ENCODE measurements at places on chromosomes 2 and 18.

GRCh38 chr2:99709229-99709628 is 219.4 kb upstream of the REV1 start:
- DNase-seq, result no peak

GRCh38 chr18:4468511-4468910 is 13.4 kb upstream of the DLGAP1 start:
- no peak for DNase-seq

GRCh38 chr2:217998926-217999594 is 3.7 kb downstream of the TNS1 start:
- DNase-seq, result no peak

GRCh38 chr2:120864981-120865380 is 129.3 kb downstream of the GLI2 start:
- DNase-seq, result no peak

- peak; percentile 73 for DNase-seq
Measured at GRCh38 chr2:64273524-64274398, 129.5 kb upstream of the PELI1 start.

DNA sequence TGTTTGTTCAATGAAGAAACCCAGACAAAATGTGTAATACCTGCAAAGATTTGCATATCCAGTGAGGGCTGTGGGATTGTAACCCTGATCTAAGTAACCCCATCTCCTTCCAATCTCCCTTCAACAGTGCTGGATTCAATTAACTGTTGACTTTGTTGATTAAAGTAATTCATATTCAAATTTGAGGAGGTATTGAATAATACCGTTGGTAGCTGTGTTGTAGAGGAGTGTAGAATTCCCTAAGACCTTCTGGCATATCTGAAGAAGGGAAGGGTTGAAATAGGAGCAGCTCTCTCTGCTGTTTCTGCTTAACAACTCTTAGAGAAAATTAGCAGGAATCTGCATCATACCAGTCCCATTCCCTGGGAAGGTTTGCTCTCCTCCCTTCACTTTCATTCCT is 28.2 kb downstream of the MAIP1 start:
- no peak for DNase-seq

GRCh38 chr18:62365420-62365819 is 40.3 kb downstream of the TNFRSF11A start:
- no peak for DNase-seq

DNA sequence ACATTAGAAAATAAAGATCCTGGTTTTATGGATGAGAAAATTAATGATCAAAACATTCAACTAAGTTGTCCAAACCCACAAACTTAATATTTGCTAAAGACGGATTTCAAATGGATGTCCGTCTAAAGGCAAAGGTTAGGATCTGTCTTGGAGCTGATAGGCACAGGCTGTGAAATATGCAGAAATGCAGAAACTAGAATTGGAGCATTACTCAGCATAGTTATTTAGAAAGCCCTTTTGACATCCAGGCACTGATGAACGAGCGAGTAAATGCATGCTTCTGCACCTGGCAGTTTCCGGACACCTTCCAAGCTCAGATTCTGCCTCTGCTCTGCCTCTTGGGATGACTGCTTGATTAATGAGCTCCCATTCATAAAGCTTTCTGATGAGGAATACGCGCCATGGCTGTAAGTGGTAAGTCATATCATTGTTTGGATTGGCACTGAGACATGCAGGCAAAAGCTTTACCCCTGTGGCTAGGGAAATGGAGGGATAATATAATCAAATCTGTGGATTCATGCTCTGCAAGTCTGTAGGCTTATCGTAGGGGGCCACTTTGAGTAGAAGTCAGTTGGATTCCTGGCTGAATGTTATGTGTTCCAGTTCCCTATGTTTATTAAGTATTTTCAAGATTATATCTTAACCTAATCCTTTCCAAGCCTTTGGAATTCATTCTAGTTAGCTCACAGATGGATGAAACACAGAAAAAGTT is 2176.3 kb upstream of the CELF4 start:
- DNase-seq, result peak; percentile 95

DNA sequence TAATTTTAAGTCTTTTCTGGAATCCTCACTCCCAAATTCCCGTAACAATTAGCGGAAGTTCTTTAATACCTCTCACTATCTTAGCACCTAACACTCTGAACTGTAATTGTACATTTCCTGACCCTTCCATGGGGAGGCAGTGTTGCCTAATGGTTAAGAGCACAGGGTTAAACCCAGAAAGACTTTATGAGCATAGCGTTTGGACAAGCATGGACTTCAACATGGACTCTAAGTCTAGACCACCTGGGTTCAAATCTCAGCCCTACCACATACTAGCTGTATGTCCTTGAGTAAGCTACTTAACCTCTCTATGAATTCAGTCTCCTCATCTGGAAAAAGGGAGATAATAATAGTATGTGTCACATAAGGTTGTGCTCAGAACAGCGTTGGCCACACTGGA is 13.0 kb downstream of the ANTXR1 start:
- DNase-seq, result no peak

- no peak for DNase-seq
Measured at GRCh38 chr18:5266721-5267120, 28.8 kb downstream of the ZBTB14 start.

GRCh38 chr18:46060359-46060841 is 11.7 kb downstream of the PSTPIP2 start:
- no peak for DNase-seq

- no peak for DNase-seq
Measured at GRCh38 chr2:46980786-46981573, 65.4 kb upstream of the MCFD2 start.

DNA sequence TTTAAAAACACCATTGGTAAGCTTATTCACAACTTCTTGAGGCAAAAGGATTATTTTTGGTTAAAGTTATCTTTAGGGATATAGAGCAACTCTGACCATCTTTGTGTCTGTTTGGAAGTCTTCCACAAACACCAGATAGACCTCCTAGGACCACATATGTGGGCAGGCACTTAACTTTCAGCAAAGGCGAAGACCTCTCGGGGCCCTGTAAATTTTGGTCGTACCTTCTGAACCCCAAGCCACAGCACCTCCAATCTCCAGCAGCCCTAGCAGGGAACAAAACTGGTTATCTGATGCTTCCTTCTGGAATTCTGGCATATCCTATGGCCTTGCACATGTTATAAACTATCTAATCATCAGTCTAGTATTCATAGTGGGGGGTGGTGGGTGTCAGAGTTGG is 114.8 kb downstream of the MBD5 start:
- no peak for DNase-seq

DNA sequence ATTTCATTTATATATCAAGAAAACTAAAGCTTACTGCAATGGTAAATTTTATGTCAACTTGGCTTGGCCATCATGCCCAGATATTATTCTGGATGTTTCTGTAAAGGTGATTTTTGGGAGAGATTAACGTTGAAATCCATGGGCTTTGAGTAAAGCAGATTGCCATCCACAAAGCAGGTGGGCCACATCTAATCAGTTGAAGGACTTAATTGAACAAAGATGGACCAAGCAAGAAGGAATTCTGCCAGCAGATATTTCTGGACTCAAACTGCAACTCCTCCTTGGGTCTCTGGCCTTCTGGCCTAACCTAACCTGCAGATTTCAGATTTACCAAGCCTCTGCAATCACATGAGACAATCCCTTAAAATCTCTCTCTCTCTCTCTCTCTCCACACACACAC is 77.8 kb downstream of the GYPC start:
- DNase-seq, result no peak

- no peak for DNase-seq
Measured at GRCh38 chr2:12046641-12047040, 300.2 kb downstream of the LPIN1 start.

- DNase-seq, result peak; percentile 45
Measured at GRCh38 chr2:120959426-120959825, 223.8 kb downstream of the GLI2 start.

DNA sequence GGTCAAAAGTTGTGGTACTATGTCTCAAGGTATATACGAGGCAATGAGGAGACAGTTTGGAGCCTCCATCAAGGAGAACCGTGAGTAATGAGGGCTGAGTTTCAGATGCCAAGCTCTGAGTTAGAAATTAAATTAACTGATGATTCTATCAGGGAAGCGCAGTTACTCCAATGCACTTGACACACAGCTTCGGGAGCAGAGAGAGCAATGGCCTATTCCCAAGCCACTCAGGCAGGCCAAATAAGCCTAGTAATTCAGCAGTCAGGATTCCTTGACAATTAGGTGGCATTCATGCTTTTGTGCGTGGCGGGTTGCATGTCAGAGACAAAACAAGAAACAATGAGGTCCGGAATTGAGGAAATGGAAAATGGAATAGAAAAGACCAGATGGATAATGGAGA is 123.2 kb downstream of the MMADHC start:
- no peak for DNase-seq

DNA sequence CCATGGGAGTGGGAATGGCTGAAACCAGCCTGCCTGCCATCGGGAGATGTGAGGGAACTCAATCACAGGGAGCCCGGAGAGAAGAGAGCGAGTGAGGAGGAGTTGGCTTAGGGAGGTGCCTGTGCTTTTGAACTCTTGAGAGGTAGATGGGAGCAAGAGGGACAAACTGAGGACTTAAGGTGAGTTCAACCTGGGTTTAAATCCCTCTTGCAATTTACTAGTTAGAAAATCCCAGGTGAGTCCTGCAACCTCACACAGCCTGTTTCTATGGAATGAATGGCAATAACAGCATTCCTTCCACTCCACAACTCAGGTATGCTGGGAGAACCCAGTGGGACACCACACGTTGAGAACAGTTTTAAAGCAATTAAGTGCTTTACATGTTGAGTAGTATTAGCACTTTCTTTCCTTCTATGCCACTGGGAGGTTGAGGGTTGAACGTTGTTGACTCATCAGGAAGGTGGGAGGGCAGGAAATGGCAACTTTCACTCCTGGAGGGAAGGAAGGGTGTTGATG is 57.3 kb downstream of the VIT start:
- no peak for DNase-seq

- no peak for DNase-seq
Measured at GRCh38 chr2:8394569-8395359, 287.1 kb upstream of the ID2 start.

GRCh38 chr2:55519938-55520885 is 694 bp downstream of the CFAP36 start:
- DNase-seq, result peak; percentile 47

DNA sequence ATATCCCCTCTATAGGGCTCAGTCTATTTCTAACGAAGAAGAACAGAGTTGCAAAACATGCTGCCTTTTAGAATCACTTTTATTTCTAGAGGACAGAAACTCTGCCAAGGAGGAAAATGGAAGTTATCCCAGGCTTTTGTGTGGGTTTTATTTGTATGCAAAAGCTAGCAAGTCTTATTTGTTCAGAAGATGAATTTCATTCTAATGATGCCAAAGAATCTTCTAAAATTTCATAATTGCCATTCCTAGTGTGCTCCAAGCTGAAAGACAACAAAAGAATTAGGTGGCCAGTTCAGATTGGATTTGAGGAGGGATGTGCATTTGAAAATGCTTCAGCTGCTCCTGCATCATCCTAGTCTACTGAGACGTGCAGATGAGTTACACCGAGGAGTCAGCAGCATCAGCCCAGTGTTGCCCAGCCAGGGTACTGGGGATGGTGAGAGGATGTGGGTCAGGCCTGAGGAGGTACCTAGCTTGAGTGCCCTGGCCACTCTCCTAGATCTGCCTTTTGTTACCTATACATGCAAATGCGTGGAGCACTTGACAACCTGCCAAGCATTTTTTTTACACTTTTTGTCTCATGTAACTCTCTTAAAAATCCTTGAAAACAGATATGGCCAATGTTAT is 80.1 kb downstream of the KCNS3 start:
- DNase-seq, result no peak

DNA sequence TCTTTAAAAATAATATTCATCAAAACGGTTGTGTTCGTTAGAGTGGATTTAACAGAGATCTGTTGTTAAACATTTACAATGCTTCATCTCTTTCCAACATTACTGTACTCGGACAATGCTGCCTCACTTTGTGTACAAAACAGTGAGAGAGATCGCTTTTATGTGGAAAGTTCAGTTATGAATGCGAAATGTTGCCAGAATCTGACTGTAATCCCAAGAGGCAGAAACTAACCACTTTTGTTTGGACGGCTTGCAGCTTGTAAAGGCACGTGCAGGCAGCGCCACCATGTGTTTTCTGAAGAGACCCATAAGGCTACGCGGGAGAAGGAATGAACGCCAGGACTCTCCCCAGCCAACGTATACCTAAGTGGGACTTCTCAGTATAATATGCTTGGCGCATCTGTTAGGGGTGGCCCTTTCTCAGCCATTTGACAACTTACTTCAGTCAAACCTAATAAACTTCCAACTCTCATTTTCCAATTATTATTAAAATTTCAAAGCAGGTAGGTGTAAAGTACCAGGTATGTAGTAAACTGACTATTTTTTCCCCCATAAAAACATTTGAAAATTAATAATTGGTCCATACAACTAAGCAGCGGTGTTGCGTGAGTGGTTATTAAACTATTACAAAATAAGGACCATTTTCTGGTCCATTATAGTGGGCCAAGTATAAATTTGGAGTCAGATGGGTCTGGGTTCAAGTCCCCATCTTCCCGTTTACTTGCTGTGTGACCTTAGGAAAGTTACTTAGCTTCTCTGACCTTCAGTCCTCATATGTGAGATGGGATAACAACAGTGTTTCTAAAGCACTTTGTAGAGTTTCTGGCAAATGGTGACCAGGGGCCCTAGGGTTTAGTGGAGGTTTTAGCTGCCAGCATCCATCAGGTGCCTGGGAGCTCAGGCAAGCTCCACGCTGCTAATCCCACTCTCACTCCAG is 5.6 kb upstream of the NAPG start:
- DNase-seq, result peak; percentile 65

- peak; percentile 89 for DNase-seq
Measured at GRCh38 chr2:231227310-231228162, 29.1 kb downstream of the ARMC9 start.

- DNase-seq, result no peak
Measured at GRCh38 chr2:3430172-3430571, 50.7 kb downstream of the TRAPPC12 start.

DNA sequence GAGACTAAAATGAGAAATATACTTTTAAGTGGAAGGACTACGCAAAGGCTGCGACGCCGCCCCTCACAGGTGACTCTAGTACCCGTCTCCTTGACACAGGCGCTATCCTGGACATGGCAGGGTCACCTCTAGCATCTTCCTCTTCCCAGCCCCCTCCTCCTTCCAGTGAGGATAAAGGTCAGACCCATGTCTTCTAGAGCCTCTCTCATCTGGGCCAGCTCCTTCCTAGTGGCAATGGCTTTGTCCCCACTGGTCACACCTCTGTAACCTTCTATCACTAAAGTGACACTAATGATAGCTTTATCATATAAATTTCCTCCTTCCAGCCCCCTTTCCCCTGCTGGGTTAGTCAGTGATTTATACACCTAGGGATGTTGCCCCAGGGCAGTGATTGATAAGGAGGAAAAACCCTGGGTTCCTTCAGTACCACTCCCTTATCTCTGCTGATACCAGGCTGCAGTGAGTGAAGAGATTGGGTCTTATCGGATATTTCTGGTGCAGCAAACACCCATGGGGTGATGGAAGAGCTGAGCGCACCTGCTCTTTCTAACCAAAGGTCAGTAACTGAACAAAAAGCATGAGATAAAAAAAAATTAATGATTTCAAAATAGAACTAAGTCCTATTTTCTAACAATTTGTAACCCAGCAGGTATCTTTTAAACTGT is 62.0 kb upstream of the FZD5 start:
- DNase-seq, result no peak

Data from DMS79 treated with DMSO at 0.1 percent for 48 hours (cell line).